Cardiac septum (tissue), 1 donor: ENCODE measurements at places on chromosomes 4 and X.

DNA sequence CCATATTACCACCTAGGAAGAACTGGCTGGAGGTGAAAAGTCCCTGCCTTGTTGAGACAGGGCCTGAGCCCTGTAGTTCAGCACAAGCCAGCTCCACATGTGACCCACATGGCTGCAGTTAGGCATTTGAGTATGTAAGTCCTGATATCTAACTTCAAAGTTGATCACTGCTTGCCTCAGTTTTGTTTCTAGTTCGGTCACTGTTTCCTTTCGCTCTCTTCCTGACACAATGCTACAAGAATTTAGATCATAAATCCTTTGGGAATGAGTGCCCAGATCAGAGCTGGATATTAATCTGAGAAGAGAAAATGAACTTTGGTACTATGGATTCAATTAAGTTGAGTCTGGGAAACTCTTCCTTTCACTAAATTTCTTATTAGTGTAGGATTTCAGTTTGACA is 48.4 kb downstream of the AKAP4 start:
- no peak for DNase-seq

DNA sequence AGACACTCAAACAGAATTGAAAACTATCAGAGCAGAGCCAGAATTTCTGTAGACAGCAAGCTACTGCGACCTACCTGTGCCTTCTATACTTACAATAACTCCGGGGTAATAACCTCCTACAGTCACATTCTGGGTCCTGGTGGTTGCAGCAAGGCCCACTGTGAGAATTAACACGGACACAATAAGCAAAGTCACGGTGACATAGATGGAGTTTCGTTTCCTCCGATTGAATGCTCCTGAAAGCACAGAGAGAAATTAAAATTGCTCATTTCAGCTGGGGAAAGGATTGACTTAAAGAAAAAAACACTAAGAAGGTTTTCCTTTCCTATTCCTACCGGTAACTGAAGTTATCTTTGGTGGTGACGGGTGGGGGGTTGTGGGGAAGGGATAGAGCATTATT is 7.0 kb downstream of the TMEM255A start:
- DNase-seq, result no peak

DNA sequence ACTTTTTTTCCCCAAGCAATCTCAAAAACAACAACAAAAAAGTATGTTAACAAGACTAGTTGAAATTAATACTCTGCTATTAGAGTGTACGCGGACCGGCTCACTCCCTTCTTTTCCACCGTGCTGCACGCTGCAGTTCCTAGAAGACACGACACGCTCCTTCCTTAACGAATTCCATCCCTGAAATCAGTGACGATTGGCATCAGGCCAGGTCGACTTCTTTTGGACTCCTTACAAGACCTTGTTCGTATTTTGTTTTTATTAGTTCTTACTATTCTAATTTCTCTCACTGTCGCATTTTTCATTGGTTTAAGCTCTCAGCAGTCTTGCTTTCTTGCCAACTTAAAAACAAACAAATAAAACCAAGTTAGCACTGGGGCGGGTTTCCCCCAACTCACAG is 175.8 kb upstream of the PITX2 start:
- DNase-seq, result no peak

DNA sequence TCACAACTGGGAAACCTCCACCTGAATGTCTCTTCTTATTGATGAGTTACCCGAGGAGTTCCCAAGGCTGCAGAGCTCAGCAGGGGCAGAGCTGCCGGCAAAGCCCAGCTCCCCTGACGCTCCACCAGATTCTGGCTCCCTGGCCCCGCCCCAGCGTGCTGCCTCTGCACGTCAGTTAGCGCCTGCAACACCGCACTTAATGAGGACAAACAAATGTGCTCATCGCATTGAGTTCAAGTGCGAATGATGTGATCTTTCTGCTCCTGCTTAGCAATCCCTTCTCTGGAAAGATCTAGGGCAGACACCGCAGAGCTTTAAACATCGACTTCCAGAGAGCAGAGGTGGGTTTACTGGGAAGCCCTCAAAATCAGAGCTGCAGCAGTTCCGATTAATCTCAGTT is 55.5 kb upstream of the FBXW7 start:
- no peak for DNase-seq

DNA sequence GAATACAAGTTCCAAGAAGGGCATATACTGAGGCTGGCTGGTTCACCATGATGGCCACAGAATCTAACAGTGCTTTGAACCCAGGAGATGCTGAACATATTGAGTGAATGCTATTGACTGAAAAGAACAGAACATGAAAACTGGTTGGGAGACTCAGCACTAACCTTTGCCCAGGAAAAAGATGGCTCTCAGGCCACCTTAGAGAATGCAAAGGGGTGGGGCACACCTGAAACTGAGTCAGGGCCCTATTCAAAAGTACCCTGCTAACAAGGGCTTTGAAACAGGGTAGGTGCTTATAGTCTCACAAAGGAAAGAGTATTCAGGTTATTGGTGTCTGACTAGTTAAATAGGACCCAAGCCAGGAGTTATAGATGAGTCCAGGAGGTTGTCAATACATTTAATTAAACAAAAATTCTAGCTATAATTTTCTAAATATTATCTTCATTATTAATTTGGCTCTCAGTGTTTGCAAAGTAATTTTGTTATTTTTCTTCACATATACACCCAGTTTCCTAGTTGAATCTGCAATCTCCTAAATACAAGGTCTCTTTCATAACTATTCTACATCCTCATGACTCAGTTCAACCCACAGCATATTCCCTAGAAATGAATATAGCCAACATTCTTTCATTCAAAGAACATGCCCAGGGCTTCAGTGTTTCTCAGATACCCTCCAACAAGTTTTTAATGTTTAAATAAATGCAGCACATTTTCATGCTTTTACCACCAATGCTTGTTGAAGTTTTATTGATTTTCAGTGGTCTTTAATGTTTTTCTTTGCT is 144.2 kb upstream of the RAPGEF2 start:
- no peak for DNase-seq

GRCh38 chr4:119958983-119959382 is 107.7 kb downstream of the MAD2L1 start:
- DNase-seq, result no peak

DNA sequence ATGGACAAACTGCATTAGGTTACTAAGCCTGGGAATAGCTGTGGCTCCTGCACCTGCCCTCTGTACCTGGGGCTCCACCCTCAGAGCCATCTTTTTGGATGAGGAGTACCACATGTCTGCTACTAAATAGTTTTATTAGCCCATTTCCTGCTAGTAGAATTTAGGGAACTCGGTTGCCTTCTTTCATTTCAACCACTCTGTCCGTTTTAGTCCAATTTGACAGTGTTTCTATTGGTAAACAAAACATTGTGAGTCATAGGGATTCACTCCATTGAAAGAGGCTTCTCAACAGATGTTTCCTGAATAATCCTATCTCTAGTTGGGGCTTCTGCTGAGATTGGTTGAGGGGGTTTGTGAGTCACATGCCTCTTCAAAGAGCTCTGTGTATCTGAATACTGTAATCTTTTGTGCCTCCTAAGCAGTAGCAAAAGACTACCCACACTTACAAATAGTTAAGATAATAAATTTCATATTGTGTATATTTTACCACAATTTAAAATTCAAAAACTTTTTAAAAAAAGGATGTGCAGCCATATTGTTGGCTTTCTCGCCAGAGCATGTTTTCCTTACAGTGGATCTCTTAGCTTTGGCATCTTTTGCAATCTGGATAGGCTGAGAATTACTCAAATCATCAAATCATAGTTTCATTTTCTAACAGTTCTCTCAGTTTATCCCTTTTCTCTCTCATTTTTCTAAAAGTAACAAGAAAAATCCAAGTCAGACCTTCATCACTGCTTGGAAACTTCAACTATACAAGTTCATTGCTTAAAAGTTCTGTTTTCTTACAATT is 9.9 kb downstream of the FAM200B start:
- no peak for DNase-seq

DNA sequence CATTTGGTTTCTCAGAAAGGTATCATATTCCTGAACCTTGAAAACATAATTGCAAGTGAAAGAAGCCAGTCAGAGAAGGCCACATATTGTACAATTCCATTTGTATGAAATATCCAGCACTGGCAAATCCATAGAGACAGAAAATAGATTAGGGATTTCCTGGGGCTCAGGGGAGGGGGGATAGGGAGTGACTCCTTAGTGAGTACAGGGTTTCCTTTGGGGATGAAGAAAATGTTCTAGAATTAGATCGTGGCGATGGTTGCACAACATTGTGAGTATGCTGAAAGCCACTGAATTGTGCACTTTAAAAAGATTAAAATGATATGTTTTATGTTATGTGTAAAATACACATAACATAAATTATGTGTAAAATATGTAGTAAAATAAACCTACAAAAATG is 10.3 kb downstream of the XPNPEP2 start:
- no peak for DNase-seq

- no peak for DNase-seq
These were observed 130.9 kb downstream of the RNF150 start for GRCh38 chr4:141002323-141002805.

- no peak for DNase-seq
These were observed 2.6 kb upstream of the ADH1B start for GRCh38 chr4:99323756-99324155.

DNA sequence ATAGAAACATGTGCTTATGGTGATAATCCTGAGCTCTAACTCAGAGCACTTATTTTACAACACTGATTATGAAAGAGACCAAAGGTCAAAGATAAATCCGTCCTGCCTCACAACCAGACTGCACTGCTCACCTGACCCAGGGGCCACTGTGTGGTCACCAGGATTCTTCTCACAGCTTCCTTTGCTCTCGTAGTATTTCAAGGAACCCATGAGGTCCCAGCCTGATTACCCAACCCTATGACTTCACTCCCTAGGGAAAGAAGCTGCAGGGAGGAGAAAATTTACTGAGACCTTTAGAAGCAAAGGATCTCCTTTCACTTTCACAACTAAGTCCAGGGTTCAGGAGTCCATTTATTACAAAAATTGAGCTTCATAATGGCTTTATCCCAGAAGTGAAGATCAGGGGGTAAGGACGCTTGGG is 9.6 kb downstream of the SLC25A5 start:
- DNase-seq, result no peak

- DNase-seq, result no peak
These were observed 40.8 kb upstream of the TADA2B start for GRCh38 chr4:7002336-7002735.

GRCh38 chr4:143411527-143412419 is 75.1 kb downstream of the GAB1 start:
- no peak for DNase-seq

DNA sequence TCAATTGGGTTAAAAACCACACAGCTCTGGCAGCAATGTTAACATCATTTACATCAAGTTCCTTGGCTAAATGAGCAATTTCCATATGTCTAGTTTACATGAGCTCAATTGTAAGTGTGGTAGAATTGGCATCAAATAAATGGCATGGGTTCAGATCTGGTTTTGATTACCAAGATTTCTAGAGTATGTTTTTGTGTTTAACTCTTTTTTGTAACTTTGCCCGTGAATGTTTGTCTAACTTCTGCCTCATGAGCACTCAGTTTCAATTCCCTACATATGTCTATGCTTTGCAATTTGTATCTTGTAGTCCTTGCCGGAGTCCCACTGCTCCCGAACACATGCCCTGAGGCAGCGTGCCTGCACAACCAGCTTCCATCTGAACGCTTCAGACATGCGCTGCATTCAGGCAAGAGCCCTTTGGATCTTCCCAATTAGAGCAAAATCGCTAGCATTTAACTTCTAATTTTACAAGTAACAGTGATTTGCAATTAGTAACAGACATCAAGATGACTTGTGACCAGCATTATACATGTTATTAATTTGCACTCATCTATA is 644.4 kb downstream of the TRIML1 start:
- DNase-seq, result no peak

DNA sequence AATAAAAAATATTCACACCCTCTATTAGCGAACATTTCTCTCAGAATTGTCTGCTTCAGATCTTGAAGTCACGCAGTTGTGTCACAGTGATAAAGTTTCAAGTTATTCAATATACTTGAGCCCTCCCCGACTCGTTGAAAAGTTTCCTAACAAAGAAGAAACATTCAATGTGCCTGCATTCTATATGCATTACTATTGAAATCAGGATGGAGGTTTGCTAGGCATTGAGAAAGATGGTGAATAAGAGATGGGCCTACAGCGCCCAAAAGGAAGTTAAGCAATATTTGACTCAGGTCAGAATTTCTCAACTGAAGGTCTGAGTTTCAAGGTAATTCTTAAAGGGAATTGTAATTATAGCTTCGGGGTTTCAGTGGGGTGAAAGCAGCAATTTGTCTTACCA is 6.1 kb downstream of the TCEANC start:
- no peak for DNase-seq

DNA sequence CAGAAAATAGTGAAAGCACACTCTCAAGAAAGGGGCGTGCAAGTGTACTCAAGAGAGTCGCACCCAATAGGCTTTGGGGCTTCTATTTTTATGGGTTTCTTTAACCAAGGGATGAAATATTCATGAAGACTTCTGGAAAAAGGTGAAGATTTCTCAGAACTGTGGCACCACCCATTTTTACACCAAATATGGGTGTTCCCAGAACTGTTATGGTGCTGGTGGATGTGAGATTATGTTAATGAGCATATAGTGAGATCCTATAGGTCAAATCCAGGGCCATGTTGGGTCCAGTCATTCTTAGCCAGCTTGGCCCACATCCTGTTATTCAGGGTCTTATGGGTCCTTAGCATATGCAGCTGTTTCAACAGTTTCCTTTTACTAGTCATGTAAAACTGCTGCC is 61.0 kb upstream of the SMIM10 start:
- no peak for DNase-seq

GRCh38 chrX:86066998-86067397 is 19.6 kb upstream of the CHM start:
- no peak for DNase-seq

DNA sequence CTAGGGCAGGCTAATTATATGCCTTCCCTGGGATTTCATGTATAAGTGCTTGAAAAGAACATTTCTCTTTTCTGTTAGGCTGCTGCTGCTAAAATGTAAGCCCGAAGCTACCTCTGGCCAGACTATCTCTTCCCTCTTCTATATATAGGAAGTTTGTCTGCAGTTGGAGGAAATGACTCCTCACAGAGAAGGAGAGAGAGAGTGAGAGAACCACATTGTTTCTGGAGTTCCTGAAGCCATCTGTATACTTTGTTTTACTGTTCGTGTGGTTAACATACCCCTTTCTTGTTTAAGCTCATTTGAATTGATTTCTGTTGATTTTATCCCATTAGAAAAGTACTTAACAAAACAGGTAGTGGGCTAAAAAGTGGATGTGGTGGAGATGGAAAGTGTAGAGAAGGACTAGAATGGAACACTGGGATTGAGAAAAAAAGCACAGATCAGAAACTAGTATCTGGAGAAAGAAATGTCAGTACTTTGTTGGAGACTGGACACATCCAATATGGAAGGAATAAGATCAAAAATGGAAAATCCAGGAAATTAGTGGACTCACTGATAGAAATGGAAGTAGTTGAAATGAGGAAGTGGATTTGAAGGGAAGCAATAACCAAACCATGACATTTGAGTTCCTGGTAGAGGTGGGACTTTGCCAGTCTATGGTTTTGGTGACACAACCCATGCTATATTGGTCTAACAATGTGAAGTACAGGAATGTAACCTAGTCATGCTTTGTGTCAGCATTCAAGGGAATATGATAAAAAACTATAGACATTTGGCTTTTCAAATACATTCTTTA is 112.6 kb downstream of the TMA16 start:
- no peak for DNase-seq

GRCh38 chr4:81335122-81335912 is 120.3 kb upstream of the PRKG2 start:
- DNase-seq, result no peak

- DNase-seq, result no peak
These were observed 30.4 kb upstream of the TMSB15A start for GRCh38 chrX:102546828-102547493.
